ENCODE measurements at places on chromosomes 13 and 19.

DNA sequence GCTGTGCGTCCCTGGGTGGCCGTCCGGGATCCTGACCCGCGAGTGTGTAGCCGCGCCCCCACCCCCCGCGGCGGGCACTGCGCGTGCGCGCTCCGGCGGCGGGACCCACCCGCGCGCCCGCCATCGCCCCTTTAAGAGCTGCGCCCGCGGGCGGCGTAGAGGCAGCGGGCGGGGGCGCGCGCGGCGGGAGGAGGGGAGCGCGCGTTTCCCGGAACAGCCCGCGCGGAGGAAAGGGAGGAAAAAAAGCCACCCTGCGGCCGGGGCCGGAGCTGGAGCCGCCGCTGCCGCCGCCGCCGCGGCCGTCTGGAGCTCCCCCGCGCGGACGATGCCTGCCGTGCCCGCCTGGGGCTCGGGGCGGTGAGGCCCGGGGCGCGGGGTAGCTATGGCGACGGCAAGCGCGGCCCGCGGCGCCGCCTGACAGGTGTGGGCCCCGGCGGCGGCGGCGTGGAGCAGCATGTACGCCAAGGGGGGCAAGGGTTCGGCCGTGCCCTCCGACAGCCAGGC is at the start of gene SSBP4:
SSBP4 (plus strand) TSS at position 204 of the 504 bp plus-strand sequence; CDS start at position 455, 251 bp downstream.
- peak; percentile 79 for DNase-seq

GRCh38 chr19:33410915-33411401 is 37.4 kb downstream of the CEBPG start:
- no peak for DNase-seq

DNA sequence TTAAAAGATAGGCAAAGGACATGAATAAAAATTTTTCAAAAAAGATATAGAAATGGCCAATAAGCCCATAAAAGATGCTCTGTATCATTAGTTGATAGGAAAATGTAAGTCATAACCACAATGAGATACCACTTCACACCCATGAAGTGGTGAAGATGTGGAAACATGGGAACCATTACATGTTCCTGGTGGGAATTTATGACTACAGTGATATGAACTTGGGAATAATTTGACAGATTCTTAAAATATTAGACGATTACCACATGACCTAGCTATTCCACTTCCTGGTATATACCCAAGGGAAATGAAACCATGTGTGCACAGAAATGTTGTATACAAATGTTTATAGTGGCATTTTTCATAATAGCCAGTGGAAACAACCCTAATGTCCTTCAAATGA is 232.2 kb downstream of the GGACT start:
- DNase-seq, result no peak

GRCh38 chr13:24185591-24186232 is 25.2 kb downstream of the SPATA13 start:
- DNase-seq, result no peak

GRCh38 chr13:36130552-36131221 is 495 bp downstream of the DCLK1 start:
- no peak for DNase-seq

- peak; percentile 71 for DNase-seq
These were observed 16.1 kb downstream of the LGALS16 start for GRCh38 chr19:39671739-39672363.

DNA sequence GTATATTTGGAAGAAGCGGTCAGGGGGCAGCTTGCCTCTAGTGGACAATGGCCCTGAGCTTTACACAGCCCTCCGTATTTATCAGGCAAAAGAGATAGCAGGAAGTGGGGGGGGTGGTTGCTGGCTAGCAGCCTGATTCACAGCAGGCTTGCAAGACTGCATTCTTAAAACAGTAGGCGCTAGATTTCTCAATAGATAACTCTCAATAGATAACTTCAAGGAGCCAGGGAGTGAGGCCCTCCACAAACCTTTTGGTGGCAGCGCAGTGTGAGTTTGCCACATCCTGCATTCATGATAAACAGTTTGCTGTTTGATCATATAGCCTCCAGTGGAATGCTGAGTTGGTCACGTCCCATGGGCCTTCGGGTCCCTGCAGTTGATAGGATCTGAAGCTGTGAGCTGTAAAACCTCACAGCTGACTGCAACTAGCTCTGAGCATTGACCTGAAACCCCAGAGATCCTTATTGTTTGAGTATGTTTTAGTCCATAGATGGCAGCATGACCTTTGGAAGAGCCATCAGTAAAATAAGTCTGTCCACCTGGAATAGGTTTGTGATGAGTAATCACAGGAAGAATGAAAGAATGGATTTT is 12.2 kb downstream of the FPR3 start:
- DNase-seq, result no peak

GRCh38 chr19:54026656-54027055 is 35.2 kb downstream of the CACNG6 start:
- no peak for DNase-seq

- no peak for DNase-seq
These were observed 55.7 kb upstream of the PTPRS start for GRCh38 chr19:5396096-5396939.

- peak; percentile 38 for DNase-seq
These were observed 5.5 kb upstream of the MAMSTR start for GRCh38 chr19:48724796-48725753.

GRCh38 chr13:46797501-46798237 is 708 bp upstream of the ESD start:
- no peak for DNase-seq

DNA sequence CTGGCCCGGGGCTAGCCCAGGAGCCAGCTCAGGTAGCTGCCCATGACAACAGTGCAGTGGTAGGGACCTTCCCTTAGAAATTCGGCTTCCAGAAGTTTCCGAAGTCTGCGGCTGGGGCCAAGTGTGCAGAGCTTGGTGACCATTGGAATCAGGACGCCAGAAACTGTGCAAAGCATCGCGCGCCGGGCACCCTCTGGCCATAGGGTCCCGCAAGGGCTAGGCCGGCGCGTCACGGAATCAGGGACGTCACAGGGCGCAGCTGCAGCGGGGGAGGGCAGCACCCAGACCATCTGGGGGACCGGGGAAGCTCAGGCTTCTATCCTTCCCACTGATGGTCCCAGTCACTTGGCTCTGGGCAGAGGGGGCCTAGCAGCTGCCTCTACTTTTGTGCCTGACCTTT is 219.1 kb downstream of the MTUS2 start:
- DNase-seq, result no peak

DNA sequence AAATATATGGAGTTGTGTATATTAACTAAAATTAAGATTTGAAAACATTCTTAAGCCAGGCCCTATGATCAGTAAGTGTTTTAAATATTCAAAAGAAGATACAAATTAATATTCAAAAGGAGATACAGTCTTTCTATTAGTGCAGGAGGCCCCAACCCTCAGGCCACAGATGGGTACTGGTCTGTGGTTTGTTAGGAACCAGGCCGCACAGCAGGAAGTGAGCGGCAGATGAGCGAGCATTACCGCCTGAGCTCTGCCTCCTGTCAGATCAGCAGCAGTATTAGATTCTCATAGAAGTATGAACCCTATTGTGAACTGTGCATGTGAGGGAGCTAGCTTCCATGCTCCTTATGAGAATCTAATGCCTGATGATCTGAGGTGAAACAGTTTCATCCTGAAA is 232.9 kb downstream of the FOXO1 start:
- no peak for DNase-seq

DNA sequence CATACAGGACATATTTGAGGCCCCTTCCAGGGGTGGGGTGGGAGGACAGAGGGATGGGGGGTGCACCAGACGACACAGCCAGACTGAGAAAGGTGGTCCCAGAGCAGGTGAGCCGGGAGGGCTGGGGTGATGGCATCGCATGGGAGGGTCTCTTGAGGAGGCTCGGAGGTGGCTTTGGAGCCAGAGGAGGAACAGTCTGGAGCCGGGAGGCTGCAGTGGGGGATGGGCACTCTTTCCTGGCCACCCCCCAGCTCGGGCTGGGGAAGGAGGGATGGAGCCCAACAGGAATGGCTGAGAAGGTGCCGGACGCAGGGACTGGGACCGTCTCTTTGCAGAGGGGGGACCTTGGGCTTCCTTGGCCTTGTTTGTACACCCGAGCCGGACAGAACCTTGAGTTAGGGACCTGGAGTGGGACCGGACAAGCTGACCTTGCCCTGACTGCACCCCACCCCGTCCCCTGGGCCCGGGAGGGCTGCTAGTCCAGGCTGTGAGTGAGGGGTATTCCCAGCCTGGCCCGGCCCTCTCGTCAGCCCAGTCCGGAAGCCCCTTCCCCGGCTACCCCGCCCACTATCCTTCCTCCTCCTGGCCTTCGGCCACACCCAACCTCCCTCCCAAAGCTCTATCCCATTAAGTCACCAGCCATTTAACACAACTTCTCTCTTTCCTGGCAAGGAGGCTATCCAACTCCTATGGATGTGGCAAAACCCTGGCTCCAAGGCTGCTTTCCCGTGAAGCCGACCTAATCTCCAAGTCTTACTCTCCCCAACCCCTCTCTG is 816 bp upstream of the TBXA2R start:
- no peak for DNase-seq

GRCh38 chr13:52815330-52815729 is 33.1 kb downstream of the PCDH8 start:
- no peak for DNase-seq

GRCh38 chr13:102977471-102977870 is 88.7 kb downstream of the SLC10A2 start:
- DNase-seq, result no peak

GRCh38 chr19:2336528-2337328 is 8.2 kb downstream of the SPPL2B start:
- no peak for DNase-seq

DNA sequence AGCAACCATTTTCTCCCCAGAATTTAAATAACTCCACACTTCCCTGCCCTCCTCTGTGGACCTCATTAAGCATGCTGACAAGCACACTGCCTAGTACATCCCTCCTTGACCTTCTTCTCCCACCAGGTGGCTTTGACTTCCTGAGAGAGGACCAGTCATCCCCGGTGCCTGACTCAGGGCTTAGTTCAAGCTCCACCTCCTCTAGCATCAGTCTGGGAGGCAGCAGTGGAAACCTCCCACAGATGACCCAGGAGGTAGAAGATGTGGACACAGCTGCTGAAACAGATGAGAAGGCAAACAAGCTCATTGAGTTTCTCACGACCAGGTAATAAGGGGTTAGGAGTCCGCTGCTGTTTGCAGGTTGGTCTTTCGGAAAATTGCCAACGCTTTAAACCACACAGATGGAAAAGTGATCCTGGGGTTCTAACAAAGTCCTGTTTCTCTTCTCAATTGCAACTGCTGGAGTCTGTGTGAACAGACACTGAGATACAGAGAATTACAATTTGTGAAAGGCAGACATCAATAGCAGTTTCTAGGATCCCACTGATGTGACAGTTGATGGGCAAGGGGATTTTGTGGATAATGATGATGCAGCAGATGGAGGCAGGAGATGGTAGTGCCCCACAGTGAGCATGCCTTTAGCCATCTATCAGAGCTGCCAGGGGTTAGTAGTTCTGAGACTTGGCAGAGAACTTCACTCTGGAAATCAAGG is 86.7 kb downstream of the ZAR1L start:
- DNase-seq, result no peak

DNA sequence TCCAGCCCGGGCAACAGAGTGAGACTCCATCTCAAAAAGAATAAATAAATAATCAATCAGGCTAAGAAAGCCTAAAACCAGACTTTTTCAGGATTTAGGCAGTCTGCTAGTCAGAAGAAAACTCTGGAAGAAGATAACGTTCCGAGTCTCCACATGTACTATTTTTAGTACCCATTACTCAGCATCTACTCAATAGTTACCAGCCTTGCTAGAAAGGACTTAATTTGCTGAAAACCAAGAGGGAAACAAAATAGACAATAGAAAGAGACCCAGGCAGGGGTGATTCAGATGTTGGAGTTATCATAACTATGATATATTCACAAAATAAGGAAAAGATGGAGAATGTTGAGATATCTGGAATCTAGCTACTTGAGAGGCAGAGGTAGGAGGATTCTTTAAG is 3.6 kb upstream of the LIN7B start:
- no peak for DNase-seq

- no peak for DNase-seq
These were observed 5.0 kb downstream of the RNF113B start for GRCh38 chr13:98171900-98172589.

DNA sequence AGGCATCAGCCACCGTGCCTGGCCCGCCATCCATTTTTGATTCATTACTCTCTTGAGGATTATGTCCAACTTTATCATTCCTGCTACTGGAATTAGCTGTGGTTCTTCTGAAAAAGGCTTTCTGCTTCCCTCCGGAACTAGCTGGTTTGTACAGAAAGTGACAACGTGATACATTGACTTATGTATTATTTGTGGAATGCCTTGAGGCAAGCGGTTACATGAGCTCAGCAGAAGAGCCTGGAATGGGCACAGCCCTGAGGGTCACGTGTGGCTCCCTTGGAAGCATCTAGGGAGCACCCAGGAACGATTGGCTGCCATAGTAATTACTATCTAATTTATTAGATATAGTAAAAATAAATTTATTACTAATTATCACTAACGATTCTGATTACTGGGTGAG is 14.4 kb upstream of the RETN start:
- DNase-seq, result no peak

GRCh38 chr13:24822640-24823039 is 58.7 kb downstream of the RNF17 start:
- DNase-seq, result no peak

- peak; percentile 30 for DNase-seq
These were observed 79.7 kb upstream of the MBNL2 start for GRCh38 chr13:97142452-97142851.

GRCh38 chr19:11580116-11580515 is 2.7 kb upstream of the ACP5 start:
- no peak for DNase-seq

GRCh38 chr13:103638706-103639105 is 572.5 kb upstream of the SLC10A2 start:
- no peak for DNase-seq

DNA sequence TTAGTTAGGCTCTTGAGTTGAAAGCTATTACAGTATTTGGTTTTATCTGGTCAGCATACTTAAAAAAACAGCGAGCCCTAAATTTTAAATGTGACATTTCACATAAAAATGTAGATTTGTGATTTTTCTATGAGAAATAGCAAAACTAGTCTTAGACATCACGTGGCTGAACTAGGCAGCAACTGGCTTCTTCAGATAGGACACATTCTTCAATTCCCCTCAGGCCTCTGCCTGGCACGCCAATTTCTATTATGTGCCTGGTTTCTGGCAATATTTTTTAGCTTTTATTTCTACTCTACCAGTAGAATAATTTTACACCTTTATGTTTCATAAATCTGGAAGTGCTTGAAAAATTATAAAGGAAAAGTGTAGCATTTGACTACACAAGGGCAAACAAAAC is 433.7 kb downstream of the DIAPH3 start:
- DNase-seq, result no peak

- DNase-seq, result peak; percentile 55
These were observed 6.8 kb upstream of the DGKH start for GRCh38 chr13:42041684-42042035.

- DNase-seq, result no peak
These were observed 29.6 kb upstream of the RCBTB2 start for GRCh38 chr13:48562296-48563066.

DNA sequence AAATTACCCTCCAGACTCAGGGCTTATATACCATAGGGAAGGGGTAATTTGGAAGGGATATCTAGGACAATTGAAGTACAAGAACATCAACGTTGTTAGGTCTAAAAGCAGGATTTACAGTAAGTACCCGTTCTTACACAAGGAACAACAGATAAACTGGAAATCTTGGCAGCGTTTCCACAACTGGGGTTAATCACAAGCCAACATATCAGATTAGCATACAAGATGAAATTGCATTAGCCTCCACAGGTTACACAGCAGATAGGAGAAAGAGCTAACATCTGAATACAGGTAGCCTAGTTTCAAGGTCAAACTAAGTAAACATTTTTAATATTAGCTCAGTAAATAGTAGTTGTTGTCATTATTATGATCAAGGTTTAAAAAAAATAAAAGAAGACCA is 1214.0 kb upstream of the PCDH20 start:
- DNase-seq, result peak; percentile 3
